ENCODE measurements at places on chromosomes 3 and 15. TPM values are rescaled to one million over a fixed set of nuclear protein-coding genes. Genes with fewer than 3 reads are reported as not detected.

FAM81A gene
- not detected for total RNA-seq

SLC22A13 gene
- 1.9 TPM for total RNA-seq

AGBL1 gene
- total RNA-seq = not detected

- no peak overlapping the region for H3K27ac ChIP-seq
- no peak overlapping the region for H3K4me3 ChIP-seq
- H3K36me3 ChIP-seq = no peaks in the 10 kb centered on the region
- H3K27me3 ChIP-seq = no peaks in the 10 kb centered on the region
- DNase-seq = no peak
- H3K4me1 ChIP-seq = no peaks in the 10 kb centered on the region
Measured at GRCh38 chr3:101104321-101104720, 111.1 kb upstream of the ABI3BP start.

GRCh38 chr3:102237838-102238237 is 197.0 kb upstream of the ZPLD1 start:
- no peaks in the 10 kb centered on the region for H3K4me1 ChIP-seq
- no peaks in the 10 kb centered on the region for H3K27me3 ChIP-seq
- no peak overlapping the region for H3K4me3 ChIP-seq
- H3K27ac ChIP-seq = no peak overlapping the region

DNA sequence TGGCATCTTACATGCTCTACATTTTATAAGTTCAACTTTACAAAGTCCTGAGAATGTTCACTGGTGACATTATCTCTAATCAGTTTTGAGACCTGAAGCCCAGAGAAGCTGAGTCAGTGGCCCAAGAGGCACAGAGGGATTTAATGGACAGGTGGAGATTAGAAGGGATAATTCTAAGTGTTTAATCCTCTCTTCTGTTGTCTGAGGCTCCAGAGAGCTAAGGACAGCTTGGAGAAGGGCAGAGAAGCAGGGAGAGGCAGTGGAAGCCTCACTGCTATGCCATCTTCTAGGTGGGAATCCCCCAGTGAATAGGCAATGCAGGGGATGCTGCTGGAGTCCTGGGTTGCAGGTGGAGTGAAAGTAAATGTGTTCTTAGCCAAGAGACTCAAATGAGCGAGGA is 369.4 kb upstream of the SLCO3A1 start:
- H3K27ac ChIP-seq = no peak overlapping the region
- no peak for DNase-seq
- no peaks in the 10 kb centered on the region for H3K36me3 ChIP-seq

DNA sequence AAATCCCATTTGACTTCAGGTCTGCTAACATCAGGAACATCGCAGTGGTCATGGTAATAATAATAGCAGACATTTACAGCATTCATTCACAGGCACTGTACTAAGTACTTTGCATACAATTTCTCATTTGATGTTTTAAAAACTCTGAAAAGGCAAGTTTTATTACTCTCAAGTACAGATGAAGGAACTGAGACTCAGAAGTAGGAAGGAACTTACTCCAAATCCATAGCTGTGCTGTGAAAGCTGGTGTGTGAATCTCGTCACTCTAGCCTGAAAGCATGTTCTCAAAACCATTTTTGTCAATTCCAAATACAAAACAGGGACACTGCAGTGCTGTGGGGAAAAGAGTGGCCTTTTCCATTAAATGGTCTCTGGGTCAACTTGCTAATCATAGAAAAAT is 179.9 kb downstream of the FAM43A start:
- no peak overlapping the region for H3K4me3 ChIP-seq
- DNase-seq = no peak
- no peaks in the 10 kb centered on the region for H3K4me1 ChIP-seq
- H3K27ac ChIP-seq = no peak overlapping the region
- H3K36me3 ChIP-seq = no peaks in the 10 kb centered on the region

DNA sequence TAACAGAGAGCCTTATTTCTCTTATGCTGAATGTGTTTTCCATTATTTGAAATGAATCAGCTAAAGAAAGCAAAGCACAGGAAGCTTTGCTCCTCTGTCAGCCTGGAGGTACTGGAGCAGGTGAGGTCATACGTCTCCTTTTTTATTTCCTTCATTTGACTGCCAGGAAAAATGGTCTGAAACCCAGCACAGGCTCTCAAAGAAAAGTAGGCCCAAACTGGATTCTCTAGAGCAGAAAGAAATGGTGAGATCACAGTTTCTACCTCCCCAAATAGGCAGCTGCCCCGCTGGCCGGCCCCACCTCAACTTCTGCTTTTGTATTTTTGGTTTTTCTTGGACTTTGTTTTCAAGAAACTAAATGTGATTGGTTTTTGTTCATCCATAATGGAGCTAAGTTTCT is 95.1 kb downstream of the RPL39L start:
- H3K27me3 ChIP-seq = no peaks in the 10 kb centered on the region
- peaks cover 72% of the 10 kb centered on the region for H3K4me1 ChIP-seq
- DNase-seq = no peak

DNA sequence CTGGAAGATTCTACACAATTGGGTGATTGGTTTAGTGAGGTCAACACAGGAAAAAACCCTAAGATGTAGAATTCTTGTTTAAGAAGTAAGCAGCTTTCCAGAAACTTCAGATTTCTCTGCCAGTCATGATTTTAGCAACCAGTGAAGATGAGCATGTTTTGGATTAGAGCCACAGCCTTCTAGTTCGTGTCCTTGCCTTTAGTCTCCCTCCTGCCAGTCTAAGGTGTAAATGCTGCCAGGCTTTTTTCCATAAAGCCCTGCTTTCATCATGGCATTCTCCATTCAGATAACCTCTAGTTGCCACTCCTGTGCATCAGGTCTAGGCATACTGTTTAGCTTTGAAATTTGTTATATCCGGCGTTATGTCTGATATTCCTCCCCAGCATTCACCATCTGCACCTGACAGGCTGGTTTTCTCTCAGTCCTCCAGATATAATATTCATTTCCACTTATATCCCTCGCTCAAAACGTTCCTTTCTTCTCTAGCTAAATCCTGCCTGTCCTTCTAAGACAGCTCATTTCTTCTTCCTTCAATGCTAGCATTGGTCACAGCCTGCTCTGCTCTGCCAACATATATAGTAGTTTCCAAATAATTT is 37.4 kb downstream of the SYN2 start:
- no peaks in the 10 kb centered on the region for H3K4me1 ChIP-seq
- no peaks in the 10 kb centered on the region for H3K27me3 ChIP-seq
- no peak overlapping the region for H3K4me3 ChIP-seq
- DNase-seq = no peak
- H3K36me3 ChIP-seq = no peaks in the 10 kb centered on the region
